ENCODE measurements at places on chromosomes 7 and 10.

DNA sequence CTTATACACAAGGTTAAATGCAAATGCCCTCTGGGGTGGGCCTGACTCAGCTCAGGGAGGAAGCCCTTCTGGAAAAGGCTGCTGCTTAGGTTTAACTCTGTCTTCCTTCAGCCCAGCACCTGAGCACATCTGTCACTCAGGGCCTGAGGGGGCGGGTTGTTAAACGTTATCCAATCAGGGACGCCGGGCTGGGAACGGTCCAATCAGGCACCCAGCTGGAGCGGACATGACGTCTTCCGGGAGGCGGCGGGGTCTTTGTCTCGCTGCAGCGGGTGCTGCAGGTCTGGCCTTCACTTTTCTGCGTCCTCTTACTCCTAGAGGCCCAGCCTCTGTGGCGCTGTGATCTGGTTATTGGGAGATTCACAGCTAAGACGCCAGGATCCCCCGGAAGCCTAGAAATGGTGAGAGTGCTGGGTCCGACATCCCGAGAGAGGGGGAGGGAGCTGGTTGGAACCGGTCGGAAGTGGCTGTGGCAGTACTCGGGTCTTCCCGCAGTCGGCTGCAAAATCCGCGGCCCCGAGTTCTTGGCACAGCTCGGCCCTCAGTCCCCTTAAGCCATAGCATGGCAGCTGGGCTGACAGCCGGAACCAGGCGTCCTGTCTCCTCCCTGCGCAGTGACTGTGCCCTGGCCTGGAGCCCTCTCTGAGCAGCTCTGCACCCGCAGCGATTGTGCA lies at the start of gene ZNF138:
Gene ZNF138 (plus strand): TSS at position 258 of the 674 bp plus-strand sequence. CDS start 141 bp downstream, at position 399.
- peak; percentile 97 for DNase-seq

- no peak for DNase-seq
These were observed 432.7 kb upstream of the GALNT17 start for GRCh38 chr7:70699271-70699670.

DNA sequence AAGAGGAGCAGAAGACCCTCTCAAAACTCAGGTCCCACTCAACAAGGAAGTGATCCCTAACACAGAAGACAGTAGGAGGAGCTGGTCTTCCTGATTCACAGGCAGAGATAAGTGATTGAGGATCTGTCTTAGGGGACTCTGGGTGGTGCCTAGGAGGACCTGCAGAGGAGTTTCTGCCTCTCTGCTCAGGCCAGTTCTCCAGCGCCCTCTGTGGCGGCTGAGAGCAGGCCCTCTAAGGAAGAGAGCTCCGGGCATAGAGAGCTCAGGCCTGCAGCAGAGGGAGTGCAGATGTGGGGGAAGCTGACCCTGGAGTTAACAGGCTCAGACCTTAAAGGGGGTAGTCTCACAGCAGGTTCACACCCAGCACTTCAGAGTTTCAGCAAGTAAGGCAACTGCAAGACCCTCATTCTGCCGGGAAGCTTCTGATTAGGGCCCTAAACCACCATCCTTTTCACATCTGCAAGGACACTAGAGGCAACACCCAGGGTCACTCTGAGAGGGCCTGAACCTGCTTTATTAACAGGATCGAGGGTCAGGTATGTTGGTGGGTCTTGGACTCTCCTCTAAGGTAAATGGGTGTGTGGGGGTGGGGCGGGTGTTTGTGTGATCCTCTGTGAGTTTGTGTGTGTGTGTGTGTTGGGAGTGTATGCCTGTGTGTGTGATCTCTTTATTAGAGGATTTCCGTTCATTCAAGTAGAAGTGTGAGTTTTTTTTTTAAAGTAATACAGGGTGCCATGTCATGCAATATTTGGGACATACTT lies 57.6 kb upstream of the TARP start:
- no peak for DNase-seq

- DNase-seq = no peak
These were observed 39.7 kb downstream of the AHCYL2 start for GRCh38 chr7:129264534-129264933.

DNA sequence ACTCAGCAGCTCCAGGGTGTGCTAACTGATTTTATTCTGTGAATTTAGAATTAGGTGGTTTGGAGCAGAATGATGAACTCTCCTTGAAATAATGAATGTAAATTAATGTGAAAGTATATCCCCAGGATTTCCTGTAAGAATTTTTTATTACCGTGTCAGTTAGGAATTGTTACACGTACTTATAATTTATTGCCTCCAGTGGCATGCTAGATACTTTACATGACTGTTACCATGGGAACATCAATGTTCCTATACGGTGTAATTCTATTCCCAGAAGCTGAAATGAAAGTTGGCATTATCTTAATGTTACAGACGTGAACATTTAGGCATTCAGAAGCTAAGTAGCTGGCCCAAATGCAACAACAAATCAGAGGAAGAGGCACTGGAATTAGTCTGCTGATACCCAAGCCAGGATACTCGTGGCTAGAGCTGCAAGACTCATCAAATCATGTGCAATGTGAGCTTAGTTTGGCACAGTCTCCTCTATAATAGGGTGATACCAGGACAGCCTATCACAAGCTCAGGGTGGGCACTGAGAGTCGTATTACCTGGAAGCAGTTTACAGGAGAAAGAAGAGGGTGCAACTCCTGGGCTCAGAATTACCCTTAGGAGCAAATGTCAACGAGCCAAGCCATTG lies 30.0 kb upstream of the PRKAR2B start:
- no peak for DNase-seq

DNA sequence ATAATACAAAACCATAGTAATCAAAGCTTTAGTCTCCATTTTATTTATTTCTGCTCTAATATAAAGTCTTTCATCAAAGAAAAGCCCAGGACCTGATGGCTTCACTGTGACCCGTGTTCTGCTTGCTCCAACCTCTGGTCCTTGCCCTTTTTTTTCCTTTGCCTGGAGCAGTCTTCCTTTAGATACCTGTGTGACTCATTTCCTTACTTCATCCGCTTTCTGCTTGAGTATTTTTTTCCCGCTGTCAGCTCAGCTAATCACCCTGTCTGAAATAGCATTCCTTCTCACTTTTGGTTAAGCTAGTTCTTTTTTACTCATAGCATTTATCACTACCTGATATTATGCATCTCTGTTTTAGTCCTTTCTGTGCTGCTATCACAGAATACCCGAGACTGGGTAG lies 194.8 kb downstream of the ABCA13 start:
- no peak for DNase-seq

DNA sequence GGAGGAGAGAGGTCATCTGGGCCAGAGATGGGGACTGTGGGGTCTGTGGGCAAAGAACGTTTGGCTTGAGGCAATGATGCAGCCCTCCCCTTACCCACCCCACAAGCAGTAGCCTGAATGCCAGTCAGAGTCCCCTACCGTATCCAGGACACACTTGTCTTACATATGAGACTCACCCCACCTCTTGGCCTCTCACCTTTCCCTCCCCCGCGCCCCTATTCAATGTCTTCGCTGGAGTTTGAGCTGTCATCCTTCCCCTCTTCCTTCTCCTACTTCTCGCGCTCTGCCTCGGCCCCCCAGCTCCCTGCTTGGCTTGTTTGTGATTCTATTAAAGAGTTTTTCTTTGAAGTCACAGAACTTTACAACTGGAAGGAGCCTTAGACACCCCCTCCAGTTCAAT lies 8.9 kb downstream of the PRRT4 start:
- no peak for DNase-seq

- DNase-seq = no peak
These were observed 251.0 kb upstream of the ZMIZ1 start for GRCh38 chr10:78817804-78818203.

DNA sequence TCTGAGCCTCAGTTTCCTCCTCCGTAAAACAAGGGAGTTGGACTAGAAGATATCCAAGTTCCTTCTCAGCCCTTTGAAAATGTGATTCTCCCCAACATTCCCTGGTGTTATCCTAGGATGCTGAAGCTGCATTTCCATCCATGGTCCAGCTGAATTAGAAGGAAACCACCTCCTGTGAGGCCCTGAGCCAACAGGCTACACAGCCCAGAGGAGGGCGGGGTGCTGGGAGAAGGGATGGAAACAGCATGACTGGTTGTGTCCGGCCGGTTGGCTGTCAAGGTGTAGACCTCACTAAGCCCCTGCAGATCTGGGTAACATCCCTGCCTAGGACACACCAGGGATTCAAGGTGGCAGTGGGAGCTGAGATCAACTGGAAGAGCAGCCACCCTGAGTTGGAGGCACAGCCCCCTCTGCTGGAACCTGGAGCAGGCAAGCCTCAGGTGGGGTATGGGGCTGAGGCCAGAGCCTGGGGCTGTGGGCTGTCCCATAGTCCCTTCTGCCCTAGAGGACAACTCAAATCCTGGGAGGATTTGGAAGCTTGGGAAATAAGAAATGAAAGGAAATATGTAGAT lies 72.0 kb downstream of the PAX2 start:
- peak; percentile 52 for DNase-seq

- DNase-seq = peak; percentile 84
These were observed 228.7 kb upstream of the KLF6 start for GRCh38 chr10:4013651-4014121.

DNA sequence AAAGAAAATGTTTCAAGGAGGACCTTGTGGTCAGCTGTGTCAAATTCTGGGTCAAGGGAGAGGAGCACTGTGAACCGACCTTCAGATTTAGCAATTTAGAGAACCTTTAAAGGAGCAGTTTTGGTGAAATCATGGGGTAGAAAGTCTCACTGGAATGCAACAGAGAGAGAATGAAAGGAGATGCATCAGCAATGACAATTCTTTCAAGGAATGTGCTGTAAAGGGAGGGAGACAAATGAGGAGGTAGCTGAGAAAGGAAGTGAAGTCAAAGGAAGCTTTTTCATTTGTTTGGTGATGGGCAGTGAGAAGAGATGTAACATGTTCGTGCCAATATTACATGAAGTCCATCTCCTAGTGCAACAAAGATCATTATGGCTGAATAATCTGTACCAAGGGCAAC lies 166.0 kb downstream of the TSPAN12 start:
- DNase-seq = no peak

GRCh38 chr7:8822595-8822994 lies 389.2 kb downstream of the NXPH1 start:
- DNase-seq = no peak

- DNase-seq = no peak
These were observed 24.3 kb downstream of the NUP42 start for GRCh38 chr7:23205909-23206767.

GRCh38 chr10:119371704-119372663 lies 164.6 kb downstream of the GRK5 start:
- no peak for DNase-seq

- DNase-seq = no peak
These were observed 307.8 kb downstream of the REEP3 start for GRCh38 chr10:63829020-63829419.

GRCh38 chr10:71216363-71216695 lies 4.0 kb downstream of the UNC5B start:
- no peak for DNase-seq

DNA sequence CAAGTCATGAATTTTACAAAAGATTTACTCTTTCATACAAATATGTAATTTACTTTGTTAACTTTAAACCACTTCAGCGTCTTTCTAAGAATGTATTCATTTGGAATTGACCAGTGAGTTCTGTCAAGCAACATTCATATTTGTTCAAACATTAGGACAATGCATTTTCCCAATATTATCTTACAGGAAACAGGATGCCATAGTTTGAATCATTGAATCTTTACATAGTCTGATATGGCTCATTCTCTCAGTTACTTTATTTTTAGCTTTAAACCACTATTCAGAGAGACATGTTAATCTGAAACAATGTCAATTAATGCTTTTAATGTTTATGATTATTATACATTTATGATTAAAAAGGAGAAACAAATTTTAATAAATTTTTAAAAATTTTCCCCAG lies 21.1 kb upstream of the MEOX2 start:
- DNase-seq = no peak

- no peak for DNase-seq
These were observed 7.7 kb downstream of the AGMO start for GRCh38 chr7:15554081-15554480.

DNA sequence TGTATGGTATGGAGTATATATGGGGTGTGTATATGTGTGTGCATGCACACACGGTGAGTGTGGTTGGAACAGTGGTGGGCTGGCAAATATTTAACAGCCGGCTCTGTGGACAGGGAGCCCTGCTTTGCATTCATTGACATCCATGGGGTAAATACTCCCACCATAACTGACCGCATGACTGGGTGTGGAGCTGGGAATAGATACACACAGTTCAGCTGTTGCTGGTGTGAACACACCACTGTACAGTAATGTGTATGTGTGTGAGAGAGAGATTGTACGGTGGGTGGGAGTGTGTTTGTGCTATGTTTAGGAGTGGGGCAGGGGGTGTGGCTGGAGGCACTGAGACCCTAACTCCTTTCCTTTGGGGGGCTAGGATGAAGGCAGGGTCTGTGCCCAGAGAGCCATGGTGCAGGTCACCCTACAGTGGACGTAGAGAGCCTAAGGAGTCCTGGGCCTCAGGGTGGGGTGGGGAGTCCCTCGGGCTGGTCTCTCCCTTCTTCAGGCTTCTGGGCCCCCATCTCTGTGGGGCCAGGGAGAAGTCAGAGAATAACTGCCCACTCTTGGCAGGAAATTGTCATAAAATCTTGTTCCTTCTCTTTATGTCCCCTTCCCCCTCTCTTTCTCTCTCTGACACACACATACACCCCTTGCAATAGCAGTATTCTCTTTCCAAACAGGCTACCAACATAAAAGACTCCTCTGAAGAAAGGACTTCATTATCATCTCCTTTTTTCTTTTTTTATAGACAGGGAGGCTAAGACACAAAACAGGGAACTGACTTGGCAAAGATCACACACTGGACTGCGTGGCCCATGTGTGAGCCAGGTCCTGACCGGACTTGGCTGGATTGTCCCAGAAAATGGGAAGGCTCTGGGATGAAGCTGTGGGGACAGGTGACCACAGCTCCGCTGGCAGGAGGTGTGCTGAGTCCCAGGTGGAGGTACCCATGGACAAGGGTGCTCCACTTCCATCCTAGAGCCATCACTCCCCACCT lies 3.2 kb downstream of the SFRP5 start:
- DNase-seq = no peak

DNA sequence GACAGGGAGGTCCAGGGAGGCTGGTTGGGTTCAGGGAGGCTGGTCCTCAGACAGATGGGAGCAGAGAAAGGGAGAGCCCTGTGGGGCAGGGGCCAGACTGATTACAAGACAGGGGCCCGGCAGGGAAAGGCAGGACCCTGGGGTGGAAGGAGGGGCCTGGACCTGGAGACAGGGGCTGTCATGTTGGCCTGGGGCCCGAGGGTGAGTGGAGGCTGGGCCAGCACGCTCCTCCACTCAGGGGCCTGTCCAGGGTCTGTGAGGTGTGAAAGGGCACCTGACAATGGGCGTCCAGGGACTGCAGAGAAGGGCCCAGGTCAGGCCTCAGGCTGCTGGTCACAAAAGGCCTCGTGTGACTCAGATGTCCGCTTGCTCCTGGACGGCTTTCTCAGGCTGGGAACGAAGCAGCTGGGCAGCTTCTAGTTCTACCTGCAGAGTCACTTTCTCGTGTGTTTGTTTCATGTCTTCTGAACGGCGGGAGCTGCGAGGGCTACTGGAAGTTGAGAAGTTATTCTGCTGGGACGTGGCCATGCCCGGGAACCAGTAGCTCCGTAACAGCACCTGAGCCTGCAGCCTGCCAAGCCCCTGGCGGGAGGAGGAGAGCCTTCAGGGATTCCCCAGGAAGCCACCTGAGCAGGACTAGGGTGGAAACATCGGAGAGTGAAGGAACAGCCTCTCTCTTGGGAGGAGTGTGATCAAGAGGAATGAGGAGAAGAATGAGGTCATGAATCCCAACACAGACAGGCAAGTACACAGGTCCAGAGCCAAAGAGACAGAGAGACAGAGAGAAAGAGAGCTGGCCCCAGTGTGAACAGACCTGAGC lies 65.8 kb downstream of the KLF6 start:
- no peak for DNase-seq
